ENCODE measurements at places on chromosomes 7 and 10. TPM values are rescaled to one million over a fixed set of nuclear protein-coding genes. Genes with fewer than 3 reads are reported as not detected.

The TAS2R3 gene
- 2.3 TPM for total RNA-seq

DNA sequence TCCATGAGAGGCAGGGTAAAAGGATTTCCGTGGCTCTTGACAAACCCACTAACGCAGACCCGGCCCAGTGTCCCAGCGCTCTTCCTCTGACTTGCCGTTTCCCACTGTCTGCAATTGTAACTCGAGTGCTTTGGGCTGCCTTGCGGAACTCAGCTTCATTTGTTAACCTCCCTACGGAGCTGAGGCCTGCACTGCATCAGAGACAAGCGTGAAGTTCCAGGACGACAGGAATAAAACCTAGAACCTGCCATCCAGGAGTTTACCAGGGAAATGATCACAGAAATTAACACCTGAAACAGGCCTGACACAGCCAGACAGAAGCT lies 76.2 kb downstream of the SFMBT2 start:
- no peaks in the 10 kb centered on the region for H3K36me3 ChIP-seq
- no peak for DNase-seq
- H3K4me1 ChIP-seq, result no peaks in the 10 kb centered on the region
- no peak overlapping the region for H3K27ac ChIP-seq

DNA sequence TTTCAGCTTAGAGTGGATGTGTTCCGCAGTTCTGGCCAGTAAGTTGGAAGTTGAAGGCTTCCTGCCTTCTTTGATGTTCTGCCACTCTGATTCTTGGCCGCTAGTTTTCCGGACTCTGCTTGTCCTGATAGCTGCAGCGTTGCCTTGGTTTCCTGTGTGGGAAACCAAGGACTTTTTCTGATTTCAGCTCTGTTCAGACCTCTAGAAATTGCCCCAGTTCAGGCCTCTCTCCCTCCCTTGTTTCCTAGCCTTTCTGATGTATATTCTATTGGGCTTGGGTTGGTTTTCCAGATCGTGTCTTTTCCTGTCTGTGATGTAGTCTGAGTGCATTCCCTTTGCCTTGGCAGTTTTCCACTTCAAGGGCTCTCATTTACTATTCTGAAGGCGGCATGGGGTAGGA lies 318.7 kb downstream of the BBS9 start:
- no peaks in the 10 kb centered on the region for H3K36me3 ChIP-seq
- no peaks in the 10 kb centered on the region for H3K4me1 ChIP-seq
- no peak overlapping the region for H3K27ac ChIP-seq
- H3K4me3 ChIP-seq, result no peak overlapping the region

- no peak for DNase-seq
- H3K27ac ChIP-seq, result no peak overlapping the region
- no peaks in the 10 kb centered on the region for H3K4me1 ChIP-seq
- no peak overlapping the region for H3K4me3 ChIP-seq
Observed at GRCh38 chr7:96739167-96739566, 29.5 kb upstream of the SEM1 start.

The LANCL2 gene
- total RNA-seq, result 18.1 TPM

DNA sequence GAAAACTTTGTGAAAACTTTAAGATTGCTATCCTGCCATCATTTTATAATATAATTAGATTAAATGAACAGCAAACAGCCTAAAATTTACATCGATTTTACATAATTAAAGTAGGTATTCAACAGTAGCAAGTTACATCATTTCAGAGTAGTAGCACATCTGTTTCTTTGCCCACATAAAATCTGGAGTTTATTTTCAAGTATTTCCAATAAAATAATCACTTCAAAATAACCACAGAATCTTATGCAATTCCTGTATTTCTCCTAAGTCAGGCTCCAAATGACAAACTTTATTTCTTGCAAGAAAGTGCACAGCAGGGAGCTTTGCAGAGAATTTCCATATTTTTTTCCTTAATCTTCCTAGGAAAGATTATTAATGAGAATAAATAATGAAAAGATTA lies 82.6 kb downstream of the CUBN start:
- no peak for DNase-seq
- H3K36me3 ChIP-seq, result peaks cover 1% of the 10 kb centered on the region
- H3K4me1 ChIP-seq, result no peaks in the 10 kb centered on the region
- no peaks in the 10 kb centered on the region for H3K27me3 ChIP-seq
- no peak overlapping the region for H3K4me3 ChIP-seq

GRCh38 chr7:12851142-12851541 lies 163.7 kb downstream of the ARL4A start:
- DNase-seq, result no peak
- no peak overlapping the region for H3K27ac ChIP-seq
- no peaks in the 10 kb centered on the region for H3K4me1 ChIP-seq
- no peaks in the 10 kb centered on the region for H3K27me3 ChIP-seq
- no peaks in the 10 kb centered on the region for H3K36me3 ChIP-seq

DNA sequence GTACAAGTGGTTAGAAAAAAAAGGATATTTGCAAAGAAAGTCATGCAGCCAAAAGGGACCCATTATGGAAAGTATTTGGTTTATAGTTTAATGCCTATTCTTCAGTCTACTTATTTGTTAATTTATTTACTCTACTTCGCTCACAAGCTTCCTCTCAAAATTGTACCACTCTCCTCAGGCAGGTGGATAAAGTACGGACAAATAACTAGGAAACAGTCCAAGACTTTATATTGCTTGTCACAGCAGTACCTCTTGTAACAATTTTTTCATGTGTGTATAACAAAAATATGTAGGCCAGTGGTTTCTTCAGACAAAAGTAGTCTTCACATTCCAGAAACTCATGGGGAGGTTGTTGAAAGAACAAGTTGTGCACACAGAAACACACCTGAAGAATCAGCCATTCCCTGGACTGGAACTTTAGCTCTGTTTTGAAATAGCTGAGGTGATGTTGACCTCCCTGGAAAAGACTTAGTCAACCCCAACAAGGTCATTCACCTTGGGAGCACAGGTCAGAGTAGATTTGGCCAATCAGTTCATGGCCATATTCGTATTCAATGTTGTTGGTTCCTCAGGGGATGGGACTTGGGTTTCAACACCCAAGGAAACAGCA lies 73.4 kb downstream of the TES start:
- no peaks in the 10 kb centered on the region for H3K36me3 ChIP-seq
- H3K27me3 ChIP-seq, result no peaks in the 10 kb centered on the region
- no peak for DNase-seq
- no peak overlapping the region for H3K4me3 ChIP-seq

GRCh38 chr10:62492012-62492869 lies 118.1 kb downstream of the ZNF365 start:
- no peak for DNase-seq
- 0 out of 2 replicates have a peak, but pooled peaks cover 1% of the 10 kb centered on the region for H3K27me3 ChIP-seq
- H3K27ac ChIP-seq, result no peak overlapping the region
- no peaks in the 10 kb centered on the region for H3K4me1 ChIP-seq

- H3K4me3 ChIP-seq, result no peak overlapping the region
- no peaks in the 10 kb centered on the region for H3K36me3 ChIP-seq
- H3K27ac ChIP-seq, result no peak overlapping the region
- peak; percentile 39 for DNase-seq
- peaks cover 17% of the 10 kb centered on the region for H3K4me1 ChIP-seq
Observed at GRCh38 chr7:33764752-33765451, 140.4 kb upstream of the BMPER start.

- no peak overlapping the region for H3K27ac ChIP-seq
- no peak for DNase-seq
- H3K4me1 ChIP-seq, result no peaks in the 10 kb centered on the region
- H3K27me3 ChIP-seq, result no peaks in the 10 kb centered on the region
- no peaks in the 10 kb centered on the region for H3K36me3 ChIP-seq
- H3K4me3 ChIP-seq, result no peak overlapping the region
Observed at GRCh38 chr7:157573244-157573643, 236.4 kb downstream of the DNAJB6 start.

DNA sequence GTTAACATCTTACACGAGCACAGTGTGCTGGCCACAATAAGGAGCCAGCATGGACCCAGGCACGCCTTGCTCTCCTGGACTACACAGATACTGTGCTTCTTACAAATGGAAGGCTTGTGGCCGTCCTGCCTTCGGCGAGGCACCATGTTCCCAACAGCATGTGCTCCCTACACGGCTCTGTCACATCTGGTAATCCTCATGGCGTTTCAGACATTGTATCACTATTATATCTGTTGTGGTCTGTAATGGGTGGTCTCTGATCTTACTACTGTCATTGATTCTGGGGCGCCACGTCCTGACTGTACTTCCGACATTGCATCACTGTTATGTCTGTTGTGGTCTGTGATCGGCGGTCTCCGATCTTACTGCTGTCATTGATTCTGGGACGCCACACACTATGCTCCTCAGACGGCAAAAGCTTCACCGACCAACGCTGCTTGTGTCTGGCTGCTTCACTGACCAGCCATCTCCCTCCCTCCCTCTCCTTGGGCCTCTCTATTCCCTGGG lies 195.4 kb downstream of the MAD1L1 start:
- H3K27me3 ChIP-seq, result no peaks in the 10 kb centered on the region
- H3K27ac ChIP-seq, result no peak overlapping the region
- no peak for DNase-seq
- peaks cover 3% of the 10 kb centered on the region for H3K4me1 ChIP-seq

DNA sequence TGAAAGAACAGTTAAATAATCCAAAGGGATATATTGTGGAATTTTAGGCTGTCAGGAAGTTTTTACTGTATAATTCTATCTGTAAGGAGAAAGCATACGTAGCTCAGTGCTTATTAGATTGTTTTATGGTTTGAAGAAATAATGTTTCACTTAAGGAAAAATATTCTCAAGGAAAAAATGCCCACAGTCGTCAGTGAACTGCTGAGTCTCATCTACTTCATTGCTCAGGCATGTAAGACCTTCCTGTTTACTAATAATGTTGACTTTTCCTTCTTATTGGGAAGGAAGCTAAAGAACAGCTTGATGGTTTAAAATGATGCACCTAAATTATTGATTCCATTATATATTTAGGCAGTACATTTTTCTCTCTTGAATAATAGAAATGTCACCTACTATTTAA lies 304.2 kb downstream of the SDK1 start:
- H3K4me3 ChIP-seq, result no peak overlapping the region
- no peaks in the 10 kb centered on the region for H3K36me3 ChIP-seq
- no peaks in the 10 kb centered on the region for H3K27me3 ChIP-seq
- DNase-seq, result no peak
- no peak overlapping the region for H3K27ac ChIP-seq
- H3K4me1 ChIP-seq, result no peaks in the 10 kb centered on the region

- peak overlapping the region; percentile 62 for H3K27ac ChIP-seq
- DNase-seq, result peak; percentile 50
- H3K4me1 ChIP-seq, result peaks cover 18% of the 10 kb centered on the region
- H3K4me3 ChIP-seq, result no peak overlapping the region
Observed at GRCh38 chr7:28104041-28104541, 76.5 kb downstream of the JAZF1 start.
